Ureter (tissue), 1 donor: ENCODE measurements at places on chromosomes 13 and 19. TPM values are rescaled to one million over a fixed set of nuclear protein-coding genes. Genes with fewer than 3 reads are reported as not detected.

Gene C19orf81
- total RNA-seq: 1.6 TPM

- no peak for DNase-seq
Observed at GRCh38 chr13:97279913-97280312, 57.8 kb downstream of the MBNL2 start.

DNA sequence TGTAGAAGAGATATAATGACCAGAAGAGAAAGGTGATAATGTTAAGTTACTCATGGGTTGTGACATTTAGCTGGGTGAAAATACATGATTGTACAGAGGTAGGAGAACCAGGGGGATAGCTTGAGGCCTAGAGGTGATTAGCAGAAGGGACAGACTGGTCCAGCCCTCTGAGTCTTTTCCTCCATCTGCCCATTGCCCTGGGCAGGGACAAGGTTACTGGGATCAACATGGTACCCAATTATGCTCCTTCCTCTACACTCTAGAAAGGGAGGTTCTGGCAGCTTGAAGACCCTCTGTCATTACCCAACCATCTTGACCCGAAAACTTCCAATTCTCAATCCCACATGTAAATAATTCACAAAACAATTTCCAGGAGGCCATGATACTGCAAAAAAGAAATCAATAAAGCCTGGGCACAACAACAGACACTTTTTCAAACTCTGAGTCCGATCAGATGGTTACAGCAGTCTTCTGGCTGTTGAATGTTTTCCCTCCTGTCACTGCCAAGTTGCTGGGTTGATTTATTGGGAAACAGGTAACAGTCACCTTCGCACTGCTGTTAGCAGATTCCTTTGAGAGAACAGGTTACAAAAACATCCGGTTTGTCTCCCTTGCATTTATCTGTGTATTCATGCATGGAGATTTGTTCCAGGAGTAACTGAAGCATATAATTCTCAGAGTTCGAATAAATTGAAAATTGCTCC, 239.1 kb upstream of the HTR2A start:
- DNase-seq: no peak

DNA sequence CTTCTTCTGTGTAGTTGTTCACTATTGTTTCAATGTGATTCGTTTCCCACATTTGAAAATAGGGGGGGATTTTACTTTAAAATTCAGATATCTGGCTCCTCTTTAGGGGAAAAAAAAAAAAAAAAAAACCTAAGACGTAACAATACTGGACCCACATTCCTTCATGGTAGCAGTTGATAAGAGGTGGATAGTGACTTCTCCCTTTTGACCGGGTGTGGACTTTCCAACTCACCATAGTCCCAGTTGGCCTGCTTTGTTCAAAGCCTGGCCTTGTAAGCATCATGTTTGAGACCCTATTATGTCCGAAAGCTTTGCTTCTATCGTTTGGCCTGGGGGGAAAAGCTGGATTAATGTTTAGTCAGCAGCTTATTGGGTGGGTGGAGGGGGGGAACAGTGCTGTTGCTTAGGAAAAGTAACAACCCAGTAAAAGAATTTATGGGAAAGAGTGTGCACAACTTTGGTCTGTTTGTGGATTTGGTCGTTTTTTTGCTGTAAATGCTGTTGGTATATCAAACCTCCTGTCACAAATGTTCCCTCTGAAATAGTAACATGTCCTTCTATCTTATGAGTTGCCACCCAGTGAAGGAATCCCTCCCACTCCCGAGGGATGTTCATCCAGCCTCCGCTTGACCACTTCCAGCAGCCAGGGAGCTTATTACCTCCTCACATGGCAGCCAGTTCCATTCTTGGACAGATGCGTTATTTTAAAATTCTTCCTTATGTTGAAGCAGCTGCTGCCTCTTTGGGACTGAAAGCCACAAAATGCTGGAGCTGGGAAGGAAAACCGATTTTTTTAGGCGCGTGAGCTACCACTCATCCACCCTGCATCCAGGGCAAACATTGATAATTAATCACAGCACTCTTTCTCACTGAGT, 10.4 kb downstream of the SAMD4B start:
- DNase-seq: no peak

Gene CERS1
- total RNA-seq: 0.55 TPM

DNA sequence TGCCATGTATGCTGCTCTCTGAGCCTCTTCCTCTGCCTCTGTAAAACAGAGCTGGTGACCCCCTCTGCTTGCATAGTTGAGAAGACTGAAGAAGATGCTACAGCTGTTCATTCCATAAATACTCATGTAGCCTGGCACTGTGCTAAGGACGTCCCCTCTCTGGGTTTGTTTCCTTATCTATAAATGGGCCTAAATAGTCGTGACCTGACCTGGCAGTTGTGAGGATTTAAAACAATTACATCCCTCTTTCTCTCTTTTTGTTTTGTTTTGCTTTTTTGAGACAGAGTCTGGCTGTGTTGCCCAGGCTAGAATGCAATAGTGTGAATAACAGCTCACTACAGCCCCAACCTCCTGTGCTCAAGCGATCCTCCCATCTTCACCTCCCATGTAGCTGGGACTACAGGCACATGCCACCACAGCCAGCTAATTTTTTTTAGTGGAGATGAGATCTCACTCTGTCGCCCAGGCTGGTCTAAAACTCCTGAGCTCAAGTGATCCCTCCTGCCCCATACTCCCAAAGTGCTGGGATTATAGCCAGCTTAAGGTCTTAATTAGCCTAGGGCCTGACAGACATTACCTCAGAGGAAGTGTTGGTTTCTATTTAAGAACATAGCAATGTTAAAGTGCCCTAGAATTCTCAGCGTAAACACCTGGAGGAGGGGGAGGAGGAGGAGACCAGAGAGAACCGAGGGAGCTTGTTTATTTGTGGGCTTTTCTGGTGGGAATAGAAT, 4.6 kb downstream of the WDR62 start:
- DNase-seq: no peak

DNA sequence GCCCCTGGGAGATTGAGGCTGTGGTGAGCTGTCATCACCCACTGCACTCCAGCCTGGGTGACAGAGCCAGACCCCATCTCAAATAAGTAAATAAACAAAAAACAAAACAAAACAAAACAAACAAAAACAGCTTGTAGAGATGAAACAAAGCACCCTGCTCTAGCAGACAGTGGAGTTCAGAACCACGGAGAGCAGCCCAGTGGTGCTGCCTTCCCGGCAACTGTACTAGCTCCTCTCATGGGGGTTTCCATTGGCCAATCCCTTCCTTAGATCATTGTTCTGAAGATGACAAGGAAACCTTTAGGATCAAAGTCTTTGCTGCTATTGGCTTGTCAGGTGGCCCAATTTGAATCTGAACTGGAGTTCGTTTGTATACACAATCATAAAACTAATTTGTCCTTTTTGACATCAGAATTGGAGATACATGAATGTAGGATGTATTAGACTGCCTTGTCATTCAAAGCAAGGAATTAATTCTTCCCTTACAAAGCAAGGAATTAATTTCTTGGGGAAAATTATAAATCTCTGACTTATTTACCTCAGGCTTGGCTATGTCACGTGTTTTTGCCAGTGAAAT, 19.7 kb upstream of the SYCN start:
- no peak for DNase-seq

Gene LRRC4B
- total RNA-seq: 4.7 TPM

Gene DLL3
- not detected for total RNA-seq

Gene CEBPA
- 34.1 TPM for total RNA-seq

Gene CYP2F1
- total RNA-seq: not detected

DNA sequence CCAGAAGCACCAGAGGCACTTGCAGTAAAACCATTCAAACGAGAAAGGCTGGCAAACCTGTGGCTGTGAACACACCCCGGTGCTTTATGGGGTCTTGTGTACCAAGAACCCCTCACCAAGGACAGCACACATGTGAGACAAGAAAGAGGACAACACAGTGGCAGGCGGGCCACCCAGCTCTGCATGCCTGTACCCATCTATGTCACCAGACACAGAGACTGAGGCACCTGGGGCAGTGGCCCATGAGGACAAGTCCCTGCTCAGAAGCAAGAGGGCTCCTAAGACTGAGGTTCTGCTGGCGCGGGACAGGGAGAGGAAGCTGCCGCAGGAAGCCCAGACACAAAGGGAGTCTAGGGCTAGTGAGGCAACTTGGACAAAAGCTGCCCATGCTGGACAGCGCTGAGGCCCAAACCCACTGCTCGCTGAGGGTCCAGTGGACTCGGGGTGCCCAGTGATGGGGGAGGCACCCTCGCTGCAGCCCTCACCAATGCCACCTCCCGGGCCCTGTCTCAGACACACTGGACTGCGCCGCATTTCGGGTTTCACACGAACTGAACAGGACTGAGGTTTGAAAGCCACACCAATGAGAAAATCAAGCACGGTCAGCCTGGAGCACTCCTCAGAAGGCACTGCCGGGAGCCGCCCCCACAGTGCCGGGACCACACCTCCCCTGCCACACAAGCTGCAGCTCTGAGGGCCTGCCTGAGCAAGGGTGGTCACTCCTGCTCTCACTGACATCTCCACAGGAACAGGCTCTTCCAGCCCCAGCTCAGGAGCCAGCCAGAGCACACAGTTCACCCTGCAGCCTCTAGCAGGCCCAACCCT, 232.7 kb downstream of the TUBA3C start:
- DNase-seq: no peak

Gene PIK3R2
- 29.2 TPM for total RNA-seq

DNA sequence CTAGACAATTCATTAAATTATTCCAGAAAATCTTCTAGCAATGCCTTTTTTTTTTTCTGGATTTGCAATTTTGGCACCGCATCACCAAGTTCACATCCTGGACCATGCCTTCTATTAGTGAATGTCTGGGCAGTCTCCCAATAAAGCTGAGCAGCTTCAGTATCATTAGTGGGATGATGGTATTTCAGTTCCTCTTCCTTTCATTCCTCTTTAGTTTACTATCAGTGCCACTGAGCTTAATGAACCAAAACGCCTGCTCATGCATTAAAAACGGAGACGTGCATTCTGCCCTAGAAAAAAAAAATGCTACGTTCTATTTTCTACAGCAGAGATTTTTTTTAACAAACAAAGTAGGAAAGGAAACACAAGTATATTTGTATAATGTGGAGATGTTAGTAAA, 343.0 kb downstream of the PCDH9 start:
- no peak for DNase-seq

DNA sequence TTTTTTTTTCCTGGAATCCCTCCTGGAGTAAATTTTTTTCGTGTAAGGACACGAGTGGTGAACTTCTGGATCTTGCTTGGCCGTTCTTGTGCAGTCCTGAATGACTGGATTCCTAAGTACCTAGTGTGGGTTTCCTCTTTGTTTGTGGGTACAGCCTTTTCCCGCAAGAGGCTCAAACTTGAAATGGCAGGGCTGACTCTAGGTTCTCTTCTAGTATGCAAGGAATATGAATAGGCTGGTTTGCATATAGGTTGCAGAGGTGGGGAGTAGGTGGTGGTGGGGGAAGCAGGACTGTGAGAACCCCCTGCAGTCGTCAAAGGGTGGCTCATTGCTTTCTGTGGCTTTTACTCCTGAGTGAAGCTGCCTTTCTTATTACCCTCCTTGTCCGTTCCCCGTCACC, 13.6 kb downstream of the UBAC2 start:
- DNase-seq: no peak

Gene KLHL1
- not detected for total RNA-seq

- peak; percentile 48 for DNase-seq
Observed at GRCh38 chr13:44578067-44578400, 1.9 kb upstream of the TSC22D1 start.

- DNase-seq: no peak
Observed at GRCh38 chr13:41706152-41706551, 248.8 kb downstream of the RGCC start.

DNA sequence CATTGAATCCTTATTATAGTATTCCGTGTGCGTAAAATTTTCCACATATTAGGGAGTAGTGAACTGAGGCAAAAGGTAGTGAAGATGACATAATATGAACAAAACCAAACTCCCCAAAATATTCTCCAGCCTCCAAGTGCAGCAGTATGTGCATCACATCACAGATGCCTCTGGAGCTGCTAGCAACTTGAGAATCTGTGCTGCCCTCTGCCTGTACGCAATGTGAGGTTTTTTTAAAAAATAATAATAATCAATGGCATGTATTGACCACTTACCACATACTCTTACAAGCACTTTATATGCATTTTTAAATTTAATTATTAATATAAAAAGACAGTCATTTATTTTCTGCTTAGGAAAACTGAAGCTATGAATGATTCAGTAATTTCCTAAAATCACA, 583.0 kb upstream of the SPRY2 start:
- DNase-seq: no peak

- no peak for DNase-seq
Observed at GRCh38 chr13:30409886-30410704, 12.2 kb upstream of the UBE2L5 start.

GRCh38 chr13:21590231-21590630, 13.7 kb downstream of the MICU2 start:
- no peak for DNase-seq

GRCh38 chr13:110592665-110593064, 22.7 kb upstream of the NAXD start:
- DNase-seq: no peak

DNA sequence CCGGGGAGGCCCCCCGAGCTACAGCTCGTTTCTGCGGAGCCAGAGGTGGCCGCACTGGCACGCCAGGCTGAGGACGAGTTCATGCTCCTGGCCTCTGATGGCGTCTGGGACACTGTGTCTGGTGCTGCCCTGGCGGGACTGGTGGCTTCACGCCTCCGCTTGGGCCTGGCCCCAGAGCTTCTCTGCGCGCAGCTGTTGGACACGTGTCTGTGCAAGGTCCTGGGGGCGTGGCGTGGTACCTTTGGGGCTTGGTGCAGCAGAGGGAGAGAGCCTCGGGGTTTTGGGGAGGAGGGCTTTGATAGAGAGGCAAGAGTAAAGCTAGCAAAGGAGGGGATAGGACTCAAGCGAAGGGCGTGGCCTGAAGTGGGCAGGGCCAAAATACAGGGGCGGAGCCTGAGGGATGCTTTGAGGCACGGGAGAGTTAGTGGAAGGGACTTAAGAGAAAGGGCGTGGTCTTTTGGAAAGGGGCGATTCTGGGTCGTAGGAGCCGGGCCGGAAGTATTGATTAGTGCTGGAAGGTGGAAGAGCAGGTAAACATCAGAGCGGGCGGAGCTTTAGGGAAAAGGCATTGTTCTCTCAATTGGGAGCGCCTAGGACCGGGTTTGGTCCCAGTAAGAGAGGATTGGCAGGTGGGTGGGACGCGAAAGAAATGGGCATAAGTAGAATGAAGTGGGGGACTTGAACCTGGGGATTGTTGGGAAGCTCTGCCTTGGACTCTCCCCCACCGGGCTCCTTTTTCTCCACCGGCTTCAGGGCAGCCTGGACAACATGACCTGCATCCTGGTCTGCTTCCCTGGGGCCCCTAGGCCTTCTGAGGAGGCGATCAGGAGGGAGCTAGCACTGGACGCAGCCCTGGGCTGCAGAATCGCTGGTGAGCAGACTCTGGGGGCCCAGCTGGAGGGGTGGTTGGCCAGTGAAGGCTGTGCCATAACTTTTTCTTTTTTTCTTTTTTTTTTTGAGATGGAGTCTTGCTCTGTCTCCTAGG, 1.2 kb downstream of the PPM1N start:
- DNase-seq: no peak

DNA sequence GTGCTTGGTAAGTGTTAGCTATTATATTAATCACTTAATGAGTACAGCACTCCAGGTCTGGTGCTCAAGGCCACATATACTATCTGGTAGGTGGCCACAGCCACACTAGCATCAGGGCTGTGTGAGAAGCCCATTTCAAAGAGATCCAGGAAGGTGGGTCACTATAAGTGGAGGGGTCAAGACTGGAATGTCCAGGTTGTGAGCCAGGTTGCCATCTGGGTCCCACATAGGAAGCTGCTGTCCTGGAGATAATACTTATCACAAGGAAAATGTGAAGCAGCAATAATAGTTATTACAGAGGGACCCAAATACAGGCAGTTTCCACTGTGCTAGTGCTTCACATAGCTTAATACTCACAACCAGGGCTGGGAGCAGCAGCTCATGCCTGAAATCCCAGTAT, 13.1 kb downstream of the C19orf47 start:
- DNase-seq: no peak

GRCh38 chr19:14115756-14116155, 1.8 kb downstream of the PRKACA start:
- DNase-seq: no peak
